ENCODE measurements at places on chromosomes 7 and 10. TPM values are rescaled to one million over a fixed set of nuclear protein-coding genes. Genes with fewer than 3 reads are reported as not detected.

The KCNMA1 gene
- 14.2 TPM for total RNA-seq

The ITPRID1 gene
- not detected for total RNA-seq

The FAM221A gene
- total RNA-seq = 0.43 TPM

The PRKAR2B gene
- 3.2 TPM for total RNA-seq

The XRCC2 gene
- total RNA-seq = 1.1 TPM

The SPDYE2B gene
- total RNA-seq = not detected

The LRMDA gene
- total RNA-seq = 0.13 TPM

The FAM131B gene
- total RNA-seq = 3.0 TPM

- peak; percentile 86 for DNase-seq
- H3K27me3 ChIP-seq = no peaks in the 10 kb centered on the region
- H3K4me3 ChIP-seq = no peak overlapping the region
- peak overlapping the region; percentile 59 for H3K27ac ChIP-seq
- peaks cover 45% of the 10 kb centered on the region for H3K4me1 ChIP-seq
These were observed 40.4 kb downstream of the CREB3L2 start for GRCh38 chr7:137961200-137962177.

- H3K27ac ChIP-seq = no peak overlapping the region
- peaks cover 19% of the 10 kb centered on the region for H3K27me3 ChIP-seq
- H3K4me3 ChIP-seq = no peak overlapping the region
- H3K4me1 ChIP-seq = no peaks in the 10 kb centered on the region
- H3K36me3 ChIP-seq = no peaks in the 10 kb centered on the region
These were observed 71.1 kb downstream of the FIGNL1 start for GRCh38 chr7:50379082-50379481.

GRCh38 chr7:36875794-36876193 lies 151.5 kb upstream of the AOAH start:
- no peaks in the 10 kb centered on the region for H3K4me1 ChIP-seq
- H3K27me3 ChIP-seq = no peaks in the 10 kb centered on the region
- H3K36me3 ChIP-seq = no peaks in the 10 kb centered on the region

DNA sequence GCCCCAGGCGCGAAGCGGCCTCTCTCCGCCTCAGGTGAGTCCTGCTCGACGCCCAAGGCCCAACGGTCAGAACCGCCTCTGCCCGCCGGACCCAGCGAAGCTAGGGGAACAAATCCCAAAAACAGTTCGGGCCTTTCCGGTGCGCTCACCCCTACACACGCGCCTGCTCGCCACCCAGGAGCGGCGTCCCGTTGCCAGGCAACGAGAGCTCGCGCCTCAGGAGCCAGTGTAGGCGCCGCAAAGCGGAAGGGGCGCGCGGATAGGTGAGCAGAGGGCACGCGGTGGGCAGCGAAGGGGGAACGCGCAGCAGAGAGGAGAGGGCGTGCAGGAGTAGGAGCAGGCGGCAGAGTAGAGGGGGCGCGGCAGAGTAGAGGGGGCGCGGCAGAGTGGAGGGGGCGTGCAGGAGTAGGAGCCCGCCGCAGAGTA lies at the start of the genes DYDC1 and DYDC2:
Gene DYDC1, minus strand, starts transcription at position 193 of the 426 bp plus-strand sequence. CDS start 4,154 bp downstream, outside the sequence.
Gene DYDC2, plus strand, starts transcription at position 219 of the 426 bp plus-strand sequence. CDS start 5,663 bp downstream, outside the sequence.
- H3K4me1 ChIP-seq = no peaks in the 10 kb centered on the region
- DNase-seq = peak; percentile 30
- H3K4me3 ChIP-seq = no peak within 1 kb of the TSS

GRCh38 chr7:138354066-138354465 lies 106.0 kb upstream of the TRIM24 start:
- H3K27ac ChIP-seq = no peak overlapping the region
- H3K27me3 ChIP-seq = no peaks in the 10 kb centered on the region
- H3K4me1 ChIP-seq = no peaks in the 10 kb centered on the region
- no peaks in the 10 kb centered on the region for H3K36me3 ChIP-seq
- DNase-seq = no peak

DNA sequence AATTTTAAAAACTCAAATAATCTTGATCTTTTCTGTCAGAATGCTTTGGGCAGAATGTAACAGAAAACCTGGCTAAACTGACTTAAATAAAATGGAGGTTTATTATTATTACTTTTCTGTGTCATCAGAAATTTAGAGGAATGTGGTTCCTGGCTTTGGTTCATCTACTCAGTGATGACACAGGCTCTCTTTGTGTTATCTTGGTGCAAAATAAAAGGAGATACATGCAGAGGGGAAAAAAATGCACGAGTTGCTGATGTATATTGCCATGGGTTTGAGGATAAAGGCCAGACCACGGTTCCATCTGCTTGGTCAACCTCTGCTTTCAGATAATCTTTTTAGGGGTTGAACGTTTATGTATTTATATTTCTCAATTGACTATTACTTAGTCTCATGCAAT lies 181.4 kb downstream of the SUGCT start:
- DNase-seq = peak; percentile 38
- no peak overlapping the region for H3K4me3 ChIP-seq
- no peaks in the 10 kb centered on the region for H3K36me3 ChIP-seq
- H3K27me3 ChIP-seq = no peaks in the 10 kb centered on the region
- H3K27ac ChIP-seq = no peak overlapping the region
- H3K4me1 ChIP-seq = no peaks in the 10 kb centered on the region

- no peak overlapping the region for H3K27ac ChIP-seq
- H3K4me3 ChIP-seq = no peak overlapping the region
- no peaks in the 10 kb centered on the region for H3K4me1 ChIP-seq
- no peak for DNase-seq
These were observed 816.7 kb upstream of the PHF14 start for GRCh38 chr7:10156972-10157371.

GRCh38 chr7:5598769-5599371 lies 175.2 kb upstream of the TNRC18 start:
- peak; percentile 60 for DNase-seq
- H3K4me1 ChIP-seq = peaks cover 31% of the 10 kb centered on the region
- peak overlapping the region; percentile 24 for H3K4me3 ChIP-seq
- H3K27ac ChIP-seq = peak overlapping the region; percentile 97
- no peaks in the 10 kb centered on the region for H3K27me3 ChIP-seq
- H3K36me3 ChIP-seq = no peaks in the 10 kb centered on the region

DNA sequence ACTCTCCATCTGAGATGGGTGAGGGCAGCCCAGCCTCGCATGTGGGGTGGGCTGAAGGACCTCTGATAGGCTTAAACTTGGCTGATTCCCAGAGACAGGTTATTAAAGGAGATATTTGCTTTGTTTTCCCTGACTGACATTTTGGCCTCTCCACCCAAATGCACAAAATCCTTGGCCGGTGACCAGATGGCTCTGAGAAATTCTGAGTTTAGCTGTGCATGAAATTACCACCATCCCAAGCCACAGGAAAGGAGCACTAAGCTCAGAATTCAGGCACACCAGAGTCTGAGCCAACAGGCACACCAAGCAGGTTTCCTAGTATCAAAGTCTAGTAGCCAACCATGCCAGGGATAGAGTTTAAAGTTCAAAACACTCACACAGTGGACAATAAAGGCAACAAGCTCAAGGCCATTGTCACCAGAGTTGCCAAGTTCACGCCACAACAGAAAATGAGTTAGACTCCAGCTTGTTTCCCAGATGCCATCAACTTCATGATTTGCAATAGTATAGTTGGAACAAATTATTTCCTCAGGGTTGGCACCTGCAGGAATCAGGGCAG lies 387.6 kb downstream of the KCNMA1 start:
- no peaks in the 10 kb centered on the region for H3K36me3 ChIP-seq
- H3K4me3 ChIP-seq = no peak overlapping the region
- peaks cover 16% of the 10 kb centered on the region for H3K4me1 ChIP-seq

DNA sequence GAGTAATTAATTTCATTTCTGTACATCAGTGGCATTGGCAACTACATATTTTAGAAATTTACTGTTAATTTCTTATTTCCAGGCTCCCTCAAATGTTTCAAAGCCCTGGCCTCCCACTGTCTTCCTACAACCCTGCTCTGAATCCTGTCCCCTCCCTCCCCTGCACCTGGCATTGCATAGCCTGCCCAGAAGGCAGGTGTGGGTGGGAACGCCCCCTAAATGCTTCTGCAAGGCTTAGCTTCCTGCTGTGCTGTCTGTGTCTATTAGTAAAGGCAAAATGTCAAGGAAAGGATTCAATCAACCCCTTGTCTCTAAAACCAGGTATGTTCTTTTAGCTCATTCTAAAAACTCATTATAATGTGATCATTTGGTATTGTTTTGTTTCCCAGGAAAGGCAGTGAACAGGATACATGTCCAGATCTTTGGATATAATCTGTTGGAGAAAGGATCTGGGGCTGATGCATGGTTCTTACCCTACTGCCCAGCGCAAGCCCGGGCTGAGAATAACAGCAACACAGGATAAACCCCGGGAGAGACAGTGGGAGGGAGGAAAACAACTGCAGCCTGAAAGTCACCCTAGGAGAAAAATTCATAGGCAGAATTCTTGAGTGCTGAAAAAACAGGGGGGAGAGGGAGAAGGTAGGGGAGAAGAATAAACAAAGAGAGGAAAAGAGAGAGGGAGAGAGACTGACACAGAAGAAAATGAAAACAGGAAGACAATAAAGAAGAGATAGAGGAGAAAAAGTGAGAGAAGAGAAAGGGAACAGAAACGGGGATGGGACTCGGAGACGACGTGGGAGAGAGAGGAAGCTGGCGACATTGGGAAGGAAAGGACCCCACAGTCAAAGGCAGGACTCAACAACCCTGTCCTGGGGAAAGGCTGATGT lies 589 bp downstream of the ZNF488 start:
- H3K4me1 ChIP-seq = no peaks in the 10 kb centered on the region
- H3K27me3 ChIP-seq = peaks cover 40% of the 10 kb centered on the region
- peak overlapping the region; percentile 81 for H3K4me3 ChIP-seq
- no peaks in the 10 kb centered on the region for H3K36me3 ChIP-seq
- no peak for DNase-seq
- H3K27ac ChIP-seq = no peak overlapping the region

GRCh38 chr10:5655121-5655520 lies 11.3 kb downstream of the ASB13 start:
- H3K4me1 ChIP-seq = peaks cover 3% of the 10 kb centered on the region
- no peak for DNase-seq
- no peak overlapping the region for H3K27ac ChIP-seq
- H3K4me3 ChIP-seq = no peak overlapping the region

DNA sequence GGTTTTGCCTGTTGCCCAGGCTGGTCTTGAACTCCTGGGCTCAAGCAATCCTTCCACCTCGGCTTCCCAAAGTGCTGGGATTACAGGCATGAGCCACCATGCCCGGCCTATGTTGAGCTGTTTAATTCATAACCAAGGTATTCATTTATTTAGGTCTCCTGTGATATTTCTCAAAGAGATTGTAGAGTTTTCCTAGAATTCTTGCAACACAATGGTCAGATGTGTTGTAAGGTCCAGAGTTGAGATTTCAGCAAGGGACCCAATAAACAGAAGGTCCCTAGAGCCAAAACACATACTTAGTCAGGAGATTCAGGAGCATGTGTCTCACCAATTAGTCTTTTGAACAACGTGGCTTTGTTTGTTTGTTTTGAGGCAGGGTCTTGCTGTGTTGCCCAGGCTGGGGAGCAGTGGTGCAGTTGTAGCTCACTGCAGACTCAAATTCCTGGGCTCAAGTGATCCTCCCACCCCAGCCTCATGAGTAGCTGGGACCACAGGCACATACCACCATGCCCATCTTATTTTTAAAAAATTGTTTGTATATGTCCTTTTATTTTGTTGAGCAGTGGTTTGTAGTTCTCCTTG lies 321.3 kb upstream of the GALNT17 start:
- H3K27me3 ChIP-seq = no peaks in the 10 kb centered on the region
- H3K4me1 ChIP-seq = no peaks in the 10 kb centered on the region
- H3K36me3 ChIP-seq = no peaks in the 10 kb centered on the region

- peaks cover 4% of the 10 kb centered on the region for H3K36me3 ChIP-seq
- H3K4me1 ChIP-seq = peaks cover 31% of the 10 kb centered on the region
- peak overlapping the region; percentile 83 for H3K4me3 ChIP-seq
These were observed 587 bp downstream of the HOXA10 start for GRCh38 chr7:27173511-27173955.
